ENCODE measurements at places on chromosomes 13 and 19.

GRCh38 chr13:71787414-71787813 is 79.6 kb downstream of the DACH1 start:
- DNase-seq: no peak

DNA sequence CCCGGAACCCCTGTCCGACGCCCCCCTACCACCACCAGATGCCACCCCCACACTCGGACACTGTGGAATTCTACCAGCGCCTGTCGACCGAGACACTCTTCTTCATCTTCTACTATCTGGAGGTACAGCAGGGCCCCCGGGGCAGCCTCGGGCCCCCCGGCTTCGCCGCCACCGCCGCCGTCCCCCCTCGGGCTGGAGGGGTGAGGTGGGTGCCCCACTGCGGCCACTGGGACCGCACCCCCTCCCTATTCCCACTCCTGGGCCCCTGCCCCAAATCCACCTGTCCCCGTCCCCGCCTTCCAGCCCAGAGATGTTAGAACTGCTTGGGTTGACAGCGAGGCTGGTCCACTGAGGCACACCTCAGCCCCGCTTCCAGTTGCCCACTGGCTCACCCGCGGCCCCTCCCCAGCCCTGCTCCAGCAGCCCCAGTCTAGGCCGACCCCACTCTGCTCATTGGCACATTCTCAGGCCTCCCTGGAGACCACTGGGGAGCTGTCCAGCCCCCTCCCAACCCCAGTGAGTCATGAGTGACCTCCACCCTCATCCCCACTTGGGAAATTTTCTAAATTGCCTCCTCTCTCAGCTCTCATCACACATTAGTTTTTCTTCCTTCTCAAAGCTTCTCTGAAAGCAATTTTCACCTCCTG is 6.5 kb downstream of the LENG1 start:
- no peak for DNase-seq

- peak; percentile 7 for DNase-seq
Observed at GRCh38 chr13:114313061-114313860, 1.0 kb upstream of the CHAMP1 start.

DNA sequence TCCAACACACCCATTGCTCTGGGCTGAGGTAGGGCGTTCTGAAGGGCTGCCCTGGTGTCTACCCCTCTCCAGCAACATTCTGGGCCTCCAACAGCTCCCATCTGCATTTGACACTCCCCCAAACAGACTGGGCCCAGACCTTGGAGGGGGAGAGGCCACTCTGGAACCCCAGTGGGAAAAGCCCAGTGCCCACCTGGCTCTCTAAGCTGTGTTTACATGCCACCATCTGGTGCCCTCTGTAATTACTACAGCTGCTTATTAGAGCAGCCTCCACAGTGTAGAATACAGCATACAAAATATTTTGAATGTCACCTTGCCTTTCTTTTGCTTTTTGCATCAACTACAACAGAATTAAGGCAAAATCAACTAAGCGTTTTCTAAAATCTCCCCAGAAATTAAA is 35.8 kb upstream of the TM9SF2 start:
- no peak for DNase-seq

GRCh38 chr13:48410199-48410598 is 2.7 kb downstream of the LPAR6 start:
- no peak for DNase-seq

DNA sequence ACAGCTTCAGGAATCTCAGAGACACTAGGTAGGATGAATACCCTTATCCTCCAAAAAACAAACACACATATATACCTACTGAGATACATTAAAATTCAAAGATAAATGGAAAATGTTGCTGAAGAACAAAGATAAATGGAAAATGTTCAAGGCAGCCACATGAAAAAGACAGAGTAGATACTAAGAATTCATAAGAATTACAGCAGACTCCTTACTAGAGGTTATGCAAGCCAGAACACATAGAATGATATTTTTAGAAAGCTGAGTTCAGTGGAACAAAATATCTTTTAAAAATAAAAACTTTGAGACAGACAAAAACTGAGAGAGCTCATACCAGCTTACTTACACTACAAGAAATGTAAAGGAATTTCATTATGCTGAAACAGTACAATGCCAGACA is 35.6 kb downstream of the UCHL3 start:
- no peak for DNase-seq

DNA sequence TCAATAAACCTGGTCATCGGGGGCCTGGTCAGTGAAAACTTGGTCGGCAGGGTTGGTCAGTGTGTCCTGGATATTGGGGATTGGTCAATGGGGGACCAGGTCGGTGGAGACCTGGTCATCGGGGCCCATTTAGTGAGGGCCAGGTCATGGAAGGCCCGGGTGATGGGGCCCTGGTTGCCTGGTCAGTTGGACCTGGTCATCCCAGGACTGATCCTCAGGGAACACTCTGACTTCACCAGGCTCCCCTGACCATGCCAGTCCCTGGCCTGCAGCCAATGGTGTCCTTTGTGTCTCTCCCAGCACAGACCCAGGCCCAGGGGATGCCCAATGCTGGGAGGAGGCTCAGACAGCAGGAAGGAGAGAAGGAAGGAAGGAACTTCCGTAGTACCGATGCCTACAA is 42.1 kb upstream of the TPM4 start:
- no peak for DNase-seq

GRCh38 chr13:100356889-100357288 is 231.7 kb downstream of the GGACT start:
- DNase-seq: no peak

Measured in HT-29 (cell line).